ENCODE measurements at places on chromosomes 11 and 22. TPM values are rescaled to one million over a fixed set of nuclear protein-coding genes. Genes with fewer than 3 reads are reported as not detected.

The OR1S1 gene
- total RNA-seq, result not detected

The TOMT gene
- total RNA-seq, result not detected

- no peak for DNase-seq
These were observed 23.2 kb downstream of the TNRC6B start for GRCh38 chr22:40200795-40201530.

- DNase-seq, result no peak
These were observed 2.1 kb downstream of the UCP3 start for GRCh38 chr11:74006743-74007304.

DNA sequence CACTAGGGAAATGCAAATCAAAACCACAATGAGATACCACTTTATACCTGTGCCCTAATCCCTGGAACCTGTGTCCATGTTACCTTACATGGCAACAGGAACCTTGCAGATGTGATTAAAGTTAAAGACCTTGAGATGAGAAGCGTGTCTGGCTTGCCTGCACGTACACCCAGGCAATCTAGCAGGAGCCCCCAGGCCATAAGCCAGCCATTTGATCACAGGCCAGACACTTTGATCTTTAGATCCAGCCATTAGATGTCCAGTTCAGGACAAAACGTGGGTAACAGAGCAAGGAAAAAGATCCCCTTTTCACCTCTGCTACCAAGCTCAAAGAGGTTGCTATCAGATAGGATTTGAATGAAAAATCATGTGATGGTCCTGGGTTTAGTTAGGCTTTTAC lies 378.8 kb downstream of the BUD13 start:
- DNase-seq, result no peak

DNA sequence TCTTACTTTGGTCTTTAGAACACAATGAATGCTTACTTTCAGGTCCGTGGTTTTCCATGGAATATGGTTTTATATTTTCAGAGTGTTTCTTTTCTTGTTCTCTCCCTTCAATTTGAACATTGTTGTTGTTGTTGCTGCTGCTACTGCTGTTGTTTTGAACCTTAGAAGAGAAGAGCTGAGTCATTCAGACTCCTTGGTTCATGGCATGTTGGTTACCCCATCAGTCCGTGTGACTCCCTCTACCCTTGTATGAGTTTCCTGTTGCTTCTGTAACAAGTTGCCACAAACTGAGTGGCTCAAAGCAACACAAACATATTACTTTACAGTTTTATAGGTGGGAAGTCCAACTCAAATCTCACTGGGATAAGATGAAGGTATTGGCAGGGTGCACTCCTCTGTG lies 511.0 kb downstream of the INSC start:
- DNase-seq, result no peak

GRCh38 chr11:130146796-130147195 lies 12.8 kb upstream of the ST14 start:
- DNase-seq, result no peak

DNA sequence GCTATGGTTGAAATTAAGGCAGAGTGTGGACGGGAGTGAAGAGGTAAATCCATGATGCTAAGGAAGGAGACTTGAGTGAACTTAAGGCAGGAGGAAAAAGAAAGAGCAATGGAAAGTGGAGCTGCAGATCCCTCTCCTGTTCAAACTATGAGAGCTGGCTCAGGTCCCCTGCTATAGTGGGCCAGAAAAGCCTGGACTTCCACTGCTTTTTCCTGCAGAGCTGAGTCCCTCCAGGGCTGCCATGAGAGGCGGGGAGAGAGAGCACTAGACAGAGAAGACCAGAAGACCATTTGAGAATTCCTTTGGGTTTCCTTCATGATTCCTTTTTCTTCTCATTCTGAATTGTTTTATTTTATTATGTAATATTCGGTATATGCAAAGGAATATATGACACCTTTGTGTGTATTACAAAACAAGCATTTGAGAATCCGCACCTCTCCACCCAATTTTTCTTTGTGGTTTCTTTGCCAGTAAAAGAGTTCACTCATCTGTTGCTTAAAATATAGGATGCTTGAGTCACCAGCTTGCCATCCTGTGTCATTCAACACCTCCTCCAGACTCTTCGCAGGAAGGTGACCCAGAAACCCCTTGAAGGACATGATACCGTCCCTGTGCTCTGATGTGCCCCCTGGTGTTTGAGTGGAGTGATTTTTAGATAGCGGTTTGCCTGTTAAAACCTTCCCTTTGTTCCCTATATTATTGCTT lies 24.4 kb downstream of the SREBF2 start:
- DNase-seq, result peak; percentile 61

GRCh38 chr11:131537748-131538147 lies 167.3 kb downstream of the NTM start:
- DNase-seq, result no peak

GRCh38 chr22:17638182-17638431 lies 450 bp upstream of the BCL2L13 start:
- no peak for DNase-seq

DNA sequence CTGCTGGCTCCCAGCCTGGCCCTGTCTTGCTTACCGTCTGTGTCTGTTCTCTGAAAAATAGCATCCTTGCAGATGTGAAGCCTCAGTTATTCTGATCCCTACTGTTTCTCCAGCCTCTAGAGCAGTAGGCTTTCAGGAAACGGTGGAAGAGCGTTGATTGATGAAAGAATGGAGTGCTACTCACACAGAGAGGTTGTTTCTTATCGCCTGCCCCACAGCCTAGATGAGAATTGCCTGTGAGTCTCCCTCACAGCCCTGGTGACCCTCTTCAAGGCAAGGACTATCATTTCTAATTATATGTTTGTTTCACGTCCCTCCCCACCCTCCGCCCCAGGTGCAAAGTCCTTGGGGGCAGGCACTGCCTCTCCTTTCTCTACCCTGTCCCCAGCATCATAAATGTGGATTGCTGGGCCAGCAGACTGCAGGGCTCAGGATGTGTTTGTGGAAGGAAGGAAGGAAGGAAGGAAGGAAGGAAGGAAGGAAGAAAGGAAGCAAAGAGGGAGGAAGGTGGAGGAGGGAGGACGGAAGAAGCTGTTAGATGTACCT lies 575.3 kb upstream of the B3GAT1 start:
- no peak for DNase-seq
